ENCODE measurements at places on chromosomes 6 and 20.

- H3K27me3 ChIP-seq, result no peaks in the 10 kb centered on the region
- H3K36me3 ChIP-seq, result no peaks in the 10 kb centered on the region
- H3K27ac ChIP-seq, result no peak overlapping the region
- H3K4me1 ChIP-seq, result no peaks in the 10 kb centered on the region
- H3K4me3 ChIP-seq, result no peak overlapping the region
These were observed 18.7 kb upstream of the DUSP22 start for GRCh38 chr6:273551-274058.

GRCh38 chr6:85747093-85747492 lies 104.4 kb upstream of the SYNCRIP start:
- no peaks in the 10 kb centered on the region for H3K36me3 ChIP-seq
- no peak for DNase-seq
- no peaks in the 10 kb centered on the region for H3K4me1 ChIP-seq

- DNase-seq, result no peak
- no peaks in the 10 kb centered on the region for H3K27me3 ChIP-seq
- no peak overlapping the region for H3K27ac ChIP-seq
- H3K4me1 ChIP-seq, result no peaks in the 10 kb centered on the region
- H3K4me3 ChIP-seq, result no peak overlapping the region
These were observed 135.0 kb downstream of the EPM2A start for GRCh38 chr6:145600299-145600698.

DNA sequence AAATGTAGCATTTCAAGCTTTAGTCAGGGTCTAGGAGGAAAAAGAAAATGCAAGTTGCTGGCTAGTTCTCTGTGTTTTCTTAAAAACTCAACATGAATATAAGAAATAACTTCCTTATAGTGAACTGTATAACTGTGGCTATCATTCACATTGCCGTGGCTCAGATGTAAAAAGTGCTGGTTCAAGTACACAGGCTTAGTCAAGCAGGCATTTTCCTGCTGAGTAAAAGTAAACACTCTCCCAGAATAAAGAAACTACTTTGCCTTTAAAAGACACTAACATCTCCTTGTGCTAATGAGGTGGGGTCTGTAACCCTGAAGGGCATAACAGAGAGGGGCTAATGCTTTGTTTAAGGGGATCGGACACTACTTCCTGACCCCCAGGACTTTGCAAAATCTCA lies 3.3 kb downstream of the ATP5F1E start:
- no peak overlapping the region for H3K27ac ChIP-seq
- no peak for DNase-seq
- no peaks in the 10 kb centered on the region for H3K27me3 ChIP-seq
- no peak overlapping the region for H3K4me3 ChIP-seq
- peaks cover 41% of the 10 kb centered on the region for H3K4me1 ChIP-seq
- H3K36me3 ChIP-seq, result peaks cover 39% of the 10 kb centered on the region

DNA sequence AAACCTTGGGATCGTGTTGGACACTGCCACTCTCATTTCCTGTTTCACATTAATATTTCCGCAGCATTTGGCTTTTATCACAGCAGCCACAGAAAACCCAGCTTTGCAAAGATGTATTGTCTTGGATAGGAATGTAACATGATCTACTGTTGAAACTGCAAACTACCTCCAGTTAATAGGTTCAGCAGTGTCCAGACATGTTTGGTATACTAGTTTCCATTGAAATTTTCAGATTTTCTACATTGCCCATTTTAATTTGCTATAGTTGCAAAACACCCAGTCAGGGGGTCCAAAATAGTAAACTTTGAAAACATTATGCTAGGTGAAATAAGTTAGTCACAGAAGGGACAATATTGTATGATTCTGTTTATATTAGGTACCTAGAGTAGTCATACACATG lies 3.3 kb downstream of the ANKRD6 start:
- no peak overlapping the region for H3K27ac ChIP-seq
- peaks cover 16% of the 10 kb centered on the region for H3K4me1 ChIP-seq
- no peak overlapping the region for H3K4me3 ChIP-seq
- no peaks in the 10 kb centered on the region for H3K27me3 ChIP-seq
- no peaks in the 10 kb centered on the region for H3K36me3 ChIP-seq
- no peak for DNase-seq

GRCh38 chr6:43325876-43326275 lies 17.2 kb upstream of the CRIP3 start:
- no peak for DNase-seq
- H3K27me3 ChIP-seq, result no peaks in the 10 kb centered on the region
- no peaks in the 10 kb centered on the region for H3K4me1 ChIP-seq
- H3K4me3 ChIP-seq, result no peak overlapping the region
- H3K36me3 ChIP-seq, result peaks cover 8% of the 10 kb centered on the region

DNA sequence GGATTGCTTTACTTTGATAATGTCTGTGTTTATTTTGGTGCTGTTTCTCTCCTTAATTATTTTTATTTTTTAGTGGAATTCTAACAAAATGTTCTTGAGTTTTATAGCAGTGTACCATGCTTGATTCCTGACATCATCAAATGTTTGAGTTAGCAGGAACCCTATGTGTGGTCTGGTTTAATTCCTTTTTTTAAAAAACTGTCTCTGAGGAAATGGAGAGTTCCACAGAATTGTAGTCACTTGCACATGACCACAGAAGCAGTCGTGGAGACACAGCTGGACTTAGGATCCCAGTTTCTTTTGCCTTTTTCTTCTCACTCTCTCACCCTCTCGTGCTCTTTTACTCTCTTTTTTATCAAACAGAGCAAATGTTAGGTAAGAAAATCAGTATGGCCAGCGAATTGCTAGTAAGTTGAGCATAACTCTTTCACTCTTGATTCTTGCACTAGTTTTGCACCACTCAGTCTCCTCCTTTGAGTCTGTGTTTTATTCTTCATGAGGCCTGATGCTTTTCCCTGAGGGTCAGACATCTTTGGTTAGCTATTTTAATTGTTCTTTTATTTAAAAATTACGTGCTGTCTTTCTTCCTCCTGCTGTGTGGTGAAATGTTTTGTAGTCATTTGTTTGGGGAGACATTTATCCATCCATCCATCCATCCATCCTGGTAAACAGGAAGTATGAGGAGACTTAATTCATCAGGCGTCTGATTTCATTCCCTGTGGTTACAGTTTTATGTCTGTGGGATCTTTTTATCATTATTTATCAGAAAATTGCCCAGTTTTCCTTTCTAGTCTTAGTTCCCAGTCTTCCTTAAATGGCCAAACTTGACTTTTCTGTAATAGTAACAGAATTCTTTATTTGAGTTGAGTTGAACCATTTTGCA lies 83.0 kb downstream of the SCAF8 start:
- H3K4me3 ChIP-seq, result no peak overlapping the region
- no peak overlapping the region for H3K27ac ChIP-seq
- H3K36me3 ChIP-seq, result peaks cover 88% of the 10 kb centered on the region
- no peaks in the 10 kb centered on the region for H3K4me1 ChIP-seq
- DNase-seq, result no peak

DNA sequence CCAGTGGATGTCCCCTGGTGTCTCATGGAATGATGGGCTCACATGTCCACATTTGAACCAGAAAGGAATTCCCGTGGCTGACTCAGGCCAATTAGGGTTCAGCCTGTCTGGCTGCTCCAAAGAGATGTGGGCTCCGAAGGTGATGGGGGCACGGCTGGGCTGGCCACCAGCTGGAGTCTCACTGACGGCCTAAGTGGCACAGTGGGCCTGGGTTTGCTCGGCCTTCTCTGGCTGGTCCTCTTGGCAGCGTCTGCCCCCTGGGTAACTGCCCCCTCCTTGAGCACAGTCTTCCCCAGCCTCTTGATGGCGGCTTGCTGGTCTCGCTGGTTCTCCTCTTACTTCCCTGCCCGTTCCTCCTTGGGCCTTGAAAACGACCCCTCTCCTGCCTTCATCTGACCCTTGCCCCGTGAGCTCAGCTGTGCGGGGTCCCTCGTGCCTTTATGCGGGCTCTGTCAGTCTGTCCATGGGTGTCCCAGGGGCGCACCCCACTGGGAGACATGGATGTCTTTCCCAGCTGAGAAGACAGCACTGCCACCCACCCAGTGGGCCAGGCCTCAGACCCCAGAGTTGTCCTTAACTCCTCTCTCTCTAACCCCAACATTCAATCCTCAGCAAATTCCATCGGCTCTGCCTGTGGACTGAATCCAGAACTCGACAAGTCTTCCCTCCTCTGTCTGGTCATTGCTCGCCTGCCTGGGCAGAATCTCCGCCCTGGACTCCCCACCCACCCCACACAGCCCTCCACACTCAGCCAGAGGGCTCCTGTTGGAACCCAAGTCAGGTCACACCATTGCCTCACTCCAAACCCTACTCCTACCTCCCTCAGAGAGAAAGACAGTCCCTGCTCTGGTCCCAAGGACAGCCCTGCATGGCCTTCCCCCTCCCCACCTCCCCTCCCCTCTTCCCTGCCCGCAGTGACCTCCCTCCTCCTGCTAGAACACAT lies 78.7 kb downstream of the CEBPB start:
- DNase-seq, result no peak
- no peak overlapping the region for H3K27ac ChIP-seq
- no peaks in the 10 kb centered on the region for H3K36me3 ChIP-seq
- H3K4me1 ChIP-seq, result peaks cover 39% of the 10 kb centered on the region
- no peaks in the 10 kb centered on the region for H3K27me3 ChIP-seq
- no peak overlapping the region for H3K4me3 ChIP-seq

- peaks cover 16% of the 10 kb centered on the region for H3K4me1 ChIP-seq
- no peak overlapping the region for H3K27ac ChIP-seq
- no peak overlapping the region for H3K4me3 ChIP-seq
These were observed 5.4 kb downstream of the GID8 start for GRCh38 chr20:62943396-62943795.

DNA sequence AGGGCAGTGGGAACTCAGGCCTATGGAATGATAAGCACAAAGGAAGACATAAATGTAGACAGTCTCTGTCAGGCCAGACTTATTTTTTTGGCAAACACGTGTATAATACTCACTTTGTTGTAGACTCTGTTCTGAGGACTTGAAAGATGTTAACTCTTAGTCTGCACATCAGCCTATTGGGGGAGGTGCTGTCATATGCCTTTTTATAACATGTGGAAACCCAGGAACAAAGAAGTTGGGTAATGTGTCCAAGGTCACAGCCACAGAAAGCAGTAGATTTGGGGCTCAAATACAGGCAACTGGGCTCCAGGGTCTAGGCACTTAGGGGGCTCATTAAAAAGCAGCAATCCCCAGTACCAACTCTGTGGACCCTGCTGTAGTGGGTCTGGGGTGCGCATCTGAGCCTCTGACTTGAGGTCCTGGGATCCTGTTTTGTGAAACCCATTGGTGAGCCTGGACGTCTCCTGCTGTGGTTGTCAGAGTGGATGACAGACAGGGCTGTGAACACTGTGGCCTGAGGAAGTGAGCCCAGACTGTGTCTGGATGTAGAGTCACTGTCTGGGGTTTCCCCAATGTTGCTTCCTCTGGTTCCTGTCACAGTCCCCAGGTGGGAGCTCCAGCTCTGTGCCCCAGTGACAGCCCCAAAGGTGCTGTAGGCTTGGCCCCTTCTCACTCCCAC lies 50.0 kb downstream of the CDH26 start:
- H3K36me3 ChIP-seq, result no peaks in the 10 kb centered on the region
- DNase-seq, result no peak
- H3K4me1 ChIP-seq, result no peaks in the 10 kb centered on the region
- H3K4me3 ChIP-seq, result no peak overlapping the region

DNA sequence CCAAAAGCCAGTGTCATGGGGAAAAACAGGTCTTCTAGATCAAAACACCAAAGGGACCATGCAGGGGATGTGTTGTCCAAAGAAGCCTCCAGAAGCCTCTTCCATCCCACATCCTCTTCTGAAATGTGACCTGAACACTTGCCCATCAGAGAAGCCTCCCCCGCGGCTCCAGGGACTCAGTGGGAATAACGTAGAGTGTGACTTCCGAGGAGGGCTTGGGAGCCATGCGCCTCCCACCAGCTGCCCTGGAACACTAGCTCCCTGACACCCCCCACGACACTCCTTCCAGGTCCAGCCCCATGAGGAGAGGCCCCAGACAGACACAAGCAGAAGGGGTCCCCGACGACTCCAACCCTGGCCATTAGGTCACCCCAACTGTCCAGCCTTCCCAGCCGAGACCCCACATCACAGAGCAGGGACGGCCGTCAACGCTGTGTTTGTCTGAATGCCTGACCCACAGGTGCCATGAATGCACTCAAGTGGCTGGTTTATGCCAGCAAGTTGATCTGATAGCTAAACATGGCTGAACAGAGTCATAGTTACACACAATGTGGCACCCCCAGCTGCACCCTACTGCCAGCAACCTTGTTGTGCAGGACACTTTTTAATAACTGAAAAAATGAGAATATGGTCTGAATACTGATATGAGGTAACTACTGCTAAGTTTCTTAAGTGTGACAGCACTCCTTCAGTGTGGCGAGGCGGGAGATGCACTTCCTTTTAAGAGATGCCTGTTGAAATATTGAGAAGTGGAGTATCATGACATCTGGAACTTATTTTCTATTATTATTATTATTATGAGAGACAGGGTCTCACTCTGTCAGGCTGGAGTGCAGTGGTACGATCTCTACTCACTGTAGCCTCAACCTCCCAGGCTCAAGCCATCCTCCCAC lies 58.0 kb downstream of the GINS1 start:
- DNase-seq, result no peak
- H3K27me3 ChIP-seq, result no peaks in the 10 kb centered on the region
- no peak overlapping the region for H3K27ac ChIP-seq
- H3K4me1 ChIP-seq, result no peaks in the 10 kb centered on the region
- no peak overlapping the region for H3K4me3 ChIP-seq
- H3K36me3 ChIP-seq, result peaks cover 24% of the 10 kb centered on the region

GRCh38 chr6:14292119-14292518 lies 174.5 kb downstream of the CD83 start:
- no peak overlapping the region for H3K27ac ChIP-seq
- DNase-seq, result no peak
- H3K4me1 ChIP-seq, result no peaks in the 10 kb centered on the region
- H3K36me3 ChIP-seq, result no peaks in the 10 kb centered on the region

GRCh38 chr20:21172626-21173025 lies 46.7 kb downstream of the KIZ start:
- no peak for DNase-seq
- H3K27ac ChIP-seq, result no peak overlapping the region
- H3K27me3 ChIP-seq, result no peaks in the 10 kb centered on the region

DNA sequence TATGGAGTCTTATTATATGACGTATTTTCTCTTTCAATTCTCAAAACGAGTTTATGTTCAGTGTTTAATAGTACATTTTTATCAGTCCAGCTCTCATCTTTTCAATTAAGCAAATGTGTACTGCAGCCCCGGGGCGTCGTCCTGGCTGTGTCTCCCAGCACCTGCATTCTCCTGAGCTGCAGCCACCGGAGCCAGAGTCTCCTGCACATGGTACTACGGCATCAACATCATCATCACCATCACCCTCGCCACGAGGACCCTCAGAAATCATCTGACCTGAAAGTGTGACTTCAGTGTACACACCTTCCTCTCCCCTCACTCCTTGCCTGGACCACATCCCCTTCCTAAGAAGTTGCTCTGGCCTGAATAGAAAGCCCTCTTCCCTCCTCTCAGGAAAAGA lies 267.7 kb upstream of the ARID1B start:
- H3K36me3 ChIP-seq, result no peaks in the 10 kb centered on the region
- DNase-seq, result no peak
- no peaks in the 10 kb centered on the region for H3K4me1 ChIP-seq
- no peak overlapping the region for H3K4me3 ChIP-seq

DNA sequence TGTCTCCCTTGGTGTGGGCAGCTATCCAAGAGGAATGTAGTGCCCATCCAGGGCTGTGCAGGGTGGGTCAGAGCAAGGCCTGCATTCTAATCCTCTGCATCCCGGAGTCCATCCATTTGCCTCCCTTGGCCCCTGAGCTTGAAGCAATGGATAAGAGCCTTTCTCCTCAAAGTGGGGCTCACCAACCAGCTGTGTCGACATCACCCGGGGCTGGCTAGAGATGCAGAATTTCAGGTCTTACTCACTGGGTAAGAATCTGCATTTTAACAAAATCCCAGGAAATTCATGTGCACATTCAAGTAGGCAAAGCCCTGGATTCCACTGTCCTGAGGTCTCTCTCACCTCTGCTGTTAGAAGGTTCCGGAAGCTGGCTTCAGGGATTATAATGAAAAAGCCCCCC lies 95.3 kb downstream of the MDGA1 start:
- H3K4me3 ChIP-seq, result no peak overlapping the region
- peaks cover 22% of the 10 kb centered on the region for H3K27me3 ChIP-seq
- no peak overlapping the region for H3K27ac ChIP-seq
